Hematopoietic multipotent progenitor cell treated with erythropoietin and hydrocortisone succinate and interleukin-3 and kit ligand, for 8 days (in vitro differentiated cells): ENCODE measurements at places on chromosomes 16 and 17.

GRCh38 chr17:51397361-51398127, 137.2 kb downstream of the UTP18 start:
- no peak for DNase-seq

DNA sequence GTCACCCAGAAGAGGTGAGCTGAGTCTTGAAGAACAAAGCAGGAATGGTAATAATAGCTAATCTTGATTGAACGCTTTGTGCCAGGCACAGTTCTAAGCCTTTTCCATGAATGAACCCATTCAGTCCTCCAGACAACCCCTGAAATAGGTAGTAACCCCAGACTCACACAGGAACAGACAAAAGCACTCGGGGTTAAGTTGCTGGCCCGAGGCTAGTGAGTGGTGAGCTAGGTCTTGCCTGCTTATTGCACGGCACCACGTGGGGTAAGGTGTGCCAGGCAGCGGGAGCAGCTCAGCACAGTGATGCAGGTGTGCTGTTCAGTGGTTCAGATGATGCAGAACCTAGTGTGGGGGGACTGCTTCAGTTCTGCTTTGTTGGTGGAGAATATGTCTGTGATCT, 181.6 kb downstream of the RAB11FIP4 start:
- no peak for DNase-seq

DNA sequence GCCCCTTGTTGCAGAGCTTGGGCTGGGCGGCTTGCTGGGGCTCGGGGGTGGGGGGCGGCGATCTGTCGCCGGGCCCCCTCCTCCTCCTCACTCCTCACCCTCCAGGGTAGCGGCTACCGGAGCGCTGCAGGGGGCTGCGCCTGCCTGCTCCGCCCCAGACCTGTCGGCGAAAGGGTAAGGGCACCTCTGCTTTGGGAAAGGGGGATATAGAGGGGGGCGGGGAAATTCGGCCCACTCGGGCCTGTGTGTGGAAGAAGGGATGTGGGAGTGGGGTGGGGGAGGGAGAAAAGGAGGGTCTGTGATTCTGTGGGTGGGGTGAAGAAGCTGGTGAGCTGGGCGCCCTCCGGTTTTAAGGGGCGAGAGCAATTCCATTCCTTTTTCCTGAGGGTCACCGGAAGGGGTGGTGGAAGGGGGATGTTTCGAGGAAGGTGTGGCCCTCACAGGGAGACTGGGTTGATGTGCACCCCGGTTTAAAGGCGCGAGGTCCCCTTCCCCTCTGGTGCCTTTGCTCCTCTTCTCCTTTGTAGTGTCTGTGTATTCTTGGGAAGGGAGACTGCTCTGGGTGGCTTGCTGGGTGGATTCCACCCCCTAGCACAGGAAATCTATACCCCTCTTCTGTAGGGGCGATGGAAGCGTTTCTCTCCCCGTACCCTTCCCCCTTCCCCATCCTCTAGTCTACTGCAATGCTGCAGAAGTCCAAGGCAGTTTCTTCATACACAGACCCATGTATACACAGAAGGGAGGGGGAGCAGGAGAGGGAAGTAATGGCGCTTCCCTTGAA, 878 bp downstream of the TAOK1 start:
- DNase-seq: peak; percentile 29

GRCh38 chr16:4570086-4570485, 13.9 kb downstream of the C16orf96 start:
- no peak for DNase-seq

- DNase-seq: no peak
Observed at GRCh38 chr16:74487634-74488495, 66.6 kb upstream of the CLEC18B start.

- peak; percentile 83 for DNase-seq
Observed at GRCh38 chr16:3880623-3881498, at the start of gene CREBBP. TSS of gene CREBBP (minus strand) at chr16:3880713. CDS start at chr16:3879916, 797 bp downstream.

DNA sequence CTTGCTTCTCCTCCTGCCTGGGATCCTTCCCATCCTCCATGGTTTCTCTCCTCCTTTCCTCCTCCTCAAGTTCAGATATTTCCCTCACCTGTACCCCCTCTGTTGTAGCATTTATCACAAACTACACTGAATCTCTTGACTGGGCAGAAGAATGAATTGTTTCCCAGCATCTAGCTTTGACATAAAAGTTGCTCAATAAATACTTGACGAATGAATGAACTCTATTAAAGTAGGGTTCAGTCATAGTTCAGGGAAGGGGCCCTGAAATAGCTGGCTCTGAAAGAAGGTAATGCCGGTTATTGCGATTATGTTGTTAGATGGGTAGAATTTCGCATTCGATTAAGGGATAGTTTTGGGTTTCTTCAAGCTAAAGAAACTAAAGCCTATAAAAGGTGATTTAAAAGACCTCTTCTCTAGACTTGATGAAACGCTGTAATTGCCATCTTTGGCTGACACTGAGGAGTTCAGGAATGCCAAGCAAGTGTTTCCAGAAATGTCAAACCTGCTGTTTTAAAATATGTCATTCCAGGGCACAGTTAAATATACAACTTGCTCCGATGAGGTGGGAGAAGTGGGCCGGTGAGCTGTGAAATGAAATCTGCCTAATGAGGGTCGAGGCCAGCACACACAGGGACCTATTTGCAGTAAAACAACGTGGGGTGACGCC, 1.0 kb upstream of the CPD start:
- no peak for DNase-seq

DNA sequence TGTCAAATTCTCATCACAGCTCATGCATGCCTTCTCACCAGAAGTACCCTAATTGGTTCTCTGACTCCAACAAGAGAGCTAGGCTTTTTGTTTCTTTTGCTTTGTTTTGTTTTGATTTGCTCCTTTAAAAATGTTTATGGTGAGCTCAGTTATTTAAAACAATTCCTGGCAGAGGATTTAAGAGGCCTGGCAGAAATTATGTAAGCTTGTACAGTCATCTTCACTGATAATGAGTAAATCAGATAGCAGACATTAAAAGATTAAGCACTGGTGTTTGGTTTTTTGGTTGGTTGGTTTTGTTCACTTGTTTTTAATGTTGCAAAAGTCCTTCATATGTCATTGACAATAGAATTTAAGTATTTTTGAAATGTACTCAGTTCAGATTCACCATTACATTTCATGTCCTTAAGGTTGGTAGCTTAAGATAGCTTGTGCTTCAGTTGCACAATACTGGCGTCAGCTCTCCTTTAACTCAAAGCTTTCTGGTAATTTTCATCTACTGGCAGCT, 378.9 kb downstream of the CDH13 start:
- DNase-seq: no peak

GRCh38 chr16:17416461-17417311, 54.1 kb downstream of the XYLT1 start:
- peak; percentile 14 for DNase-seq

- DNase-seq: no peak
Observed at GRCh38 chr17:50268743-50269275, 5.5 kb upstream of the TMEM92 start.

DNA sequence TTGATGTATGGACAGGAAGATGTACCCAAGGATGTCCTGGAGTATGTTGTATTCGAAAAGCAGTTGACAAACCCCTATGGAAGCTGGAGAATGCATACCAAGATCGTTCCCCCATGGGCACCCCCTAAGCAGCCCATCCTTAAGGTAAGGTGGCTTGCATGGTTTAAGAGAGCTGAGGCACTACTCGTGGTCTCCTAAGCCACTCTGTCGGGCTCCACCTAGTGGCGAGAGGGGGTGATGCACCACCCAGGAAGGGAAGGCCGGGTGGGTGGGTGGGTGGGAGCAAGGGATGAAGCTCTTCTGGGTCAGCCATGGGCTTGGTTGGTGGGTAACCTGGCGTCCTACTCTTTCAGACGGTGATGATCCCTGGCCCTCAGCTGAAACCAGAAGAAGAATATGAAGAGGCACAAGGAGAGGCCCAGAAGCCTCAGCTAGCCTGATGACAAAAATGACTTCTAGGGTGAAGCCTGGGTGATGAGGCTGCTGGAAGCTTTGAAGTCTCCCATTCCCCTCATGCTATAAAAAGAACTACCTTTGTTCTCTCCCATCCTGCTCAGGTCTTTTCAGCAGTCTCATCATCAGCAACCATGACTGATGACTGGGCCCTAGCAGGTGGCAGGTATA, 21.5 kb downstream of the GPR179 start:
- peak; percentile 65 for DNase-seq

DNA sequence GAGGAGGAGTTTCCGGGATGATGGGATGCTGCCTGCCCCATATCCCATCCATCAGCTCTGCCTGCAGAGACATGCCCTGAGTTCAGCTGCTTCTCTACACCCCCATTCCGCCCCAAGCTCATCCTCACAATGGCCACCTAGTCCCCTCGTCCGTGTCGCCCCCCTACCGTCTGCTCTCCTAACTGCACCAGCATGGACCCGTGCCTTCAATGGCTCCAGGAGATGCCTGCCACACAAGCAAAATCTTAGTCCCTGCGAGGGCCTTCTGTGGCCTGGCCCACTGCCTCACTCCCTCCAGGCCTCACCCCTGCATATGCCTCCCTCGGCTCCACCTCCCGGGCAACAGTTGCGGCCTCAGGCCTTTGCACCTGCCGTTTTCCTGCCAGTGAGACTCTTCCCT, 1.8 kb upstream of the TELO2 start:
- no peak for DNase-seq

GRCh38 chr16:55248058-55248457, 75.9 kb upstream of the IRX6 start:
- no peak for DNase-seq

DNA sequence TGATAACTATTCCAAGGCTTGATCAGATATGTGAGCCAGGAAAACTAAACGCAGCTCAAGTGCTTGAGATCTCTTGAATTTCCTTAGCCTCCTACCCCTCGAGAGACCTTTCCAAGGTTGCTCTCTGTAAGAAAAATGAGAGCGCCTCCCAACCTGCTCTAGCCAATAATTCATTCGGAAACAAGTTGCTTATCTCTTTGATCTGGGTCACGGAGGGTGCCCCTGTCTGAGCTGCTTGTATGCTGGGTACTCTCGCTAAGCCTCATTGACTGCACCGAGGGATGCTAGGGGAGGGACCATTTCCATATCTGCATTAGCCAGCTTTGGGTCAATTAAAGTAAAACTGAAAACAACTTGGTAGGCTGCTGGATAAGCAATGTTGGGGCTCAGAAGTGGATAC, 70.1 kb upstream of the SHISA6 start:
- DNase-seq: no peak

DNA sequence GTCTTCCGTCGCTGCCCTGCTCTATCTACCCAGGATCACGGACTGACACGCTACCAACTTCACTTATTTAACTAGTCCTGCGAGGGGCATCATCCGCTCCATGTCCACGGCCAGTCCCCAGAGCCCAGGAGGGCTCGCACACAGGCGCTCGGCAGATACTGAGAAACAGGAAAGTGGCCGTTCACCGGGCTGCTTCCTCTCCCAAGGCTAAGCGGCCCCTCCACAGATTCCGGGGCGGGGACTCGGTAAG, 388 bp downstream of the OXLD1 start:
- DNase-seq: no peak

GRCh38 chr17:45895304-45895968, 1.1 kb downstream of the MAPT start:
- DNase-seq: no peak

DNA sequence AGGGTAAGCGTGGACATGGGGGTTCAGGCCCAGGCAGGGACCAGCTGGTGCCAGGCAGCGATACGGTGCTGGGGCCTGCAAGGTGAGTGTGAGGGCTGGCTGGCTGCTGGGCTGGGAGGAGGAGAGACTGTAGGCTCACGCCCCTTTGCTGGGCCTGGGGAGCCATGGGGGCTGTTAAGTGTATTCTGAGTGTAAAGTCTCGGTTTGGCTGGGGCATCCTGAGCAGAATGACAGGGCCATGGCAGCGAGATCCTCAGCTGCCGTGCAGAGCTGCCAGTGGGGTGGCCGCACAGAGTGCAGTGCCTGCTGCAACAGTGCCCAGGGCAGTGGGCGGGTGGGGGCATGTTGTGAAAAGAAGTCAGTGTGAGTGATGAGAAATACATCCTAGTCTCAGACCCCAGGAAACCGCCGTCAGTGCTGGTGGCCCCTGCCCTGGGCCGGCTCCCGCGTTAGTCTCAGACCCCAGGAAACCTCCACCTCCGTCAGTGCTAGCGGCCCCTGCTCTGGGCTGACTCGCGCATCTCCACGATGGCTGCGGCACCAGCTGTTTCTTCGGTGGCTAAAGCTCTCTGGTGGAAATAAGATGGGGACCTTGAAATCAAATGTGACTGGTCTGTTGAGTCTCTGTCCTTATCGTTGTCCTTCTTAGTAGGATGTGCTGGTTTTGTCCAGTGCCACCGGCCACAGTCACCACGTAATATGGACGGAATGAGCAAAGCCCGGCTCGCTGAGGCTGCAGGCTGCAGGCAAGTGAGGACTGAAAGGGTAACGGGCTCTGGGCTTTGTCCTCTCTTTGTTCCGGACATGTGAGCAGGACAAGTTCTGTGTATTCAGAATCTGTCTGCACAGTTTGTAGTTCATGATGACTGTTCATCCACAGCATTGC, 22.9 kb downstream of the ACSF3 start:
- DNase-seq: no peak

DNA sequence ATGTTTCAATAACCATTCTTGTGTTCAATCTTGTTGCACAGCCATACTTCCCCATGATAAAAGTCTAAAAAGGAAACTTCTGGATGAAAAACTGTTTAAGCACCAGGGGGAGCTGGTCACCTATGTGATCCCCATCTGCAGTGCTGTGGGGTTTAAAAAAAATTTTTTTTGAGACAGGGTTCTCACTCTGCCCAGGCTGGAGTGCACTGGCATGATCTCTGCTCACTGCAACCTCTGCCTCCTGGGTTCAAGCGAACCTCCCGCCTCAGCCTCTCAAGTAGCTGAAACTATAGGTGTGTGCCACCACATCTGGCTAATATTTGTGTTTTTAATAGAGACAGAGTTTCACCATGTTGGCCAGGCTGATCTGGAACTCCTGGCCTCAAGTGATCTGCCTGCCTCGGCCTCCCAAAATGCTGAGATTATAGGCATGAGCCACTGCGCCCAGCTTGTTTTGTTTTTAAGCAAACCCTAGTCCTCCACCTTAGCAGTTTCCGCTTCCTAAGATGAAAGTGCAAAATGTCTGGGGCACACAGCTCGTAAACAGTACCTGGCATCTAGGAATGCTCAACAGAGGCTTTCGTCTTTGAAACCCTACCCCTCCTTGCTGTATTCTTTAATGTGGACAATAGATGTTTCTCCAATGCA, 25.4 kb downstream of the DNAJA2 start:
- DNase-seq: peak; percentile 52

- no peak for DNase-seq
Observed at GRCh38 chr17:76022285-76022684, 4.8 kb downstream of the EVPL start.

GRCh38 chr17:16516594-16517051, 24.6 kb upstream of the LRRC75A start:
- no peak for DNase-seq

GRCh38 chr16:71687861-71688260, 36.6 kb downstream of the PHLPP2 start:
- no peak for DNase-seq

- no peak for DNase-seq
Observed at GRCh38 chr17:73539166-73539565, 105.1 kb downstream of the SDK2 start.

DNA sequence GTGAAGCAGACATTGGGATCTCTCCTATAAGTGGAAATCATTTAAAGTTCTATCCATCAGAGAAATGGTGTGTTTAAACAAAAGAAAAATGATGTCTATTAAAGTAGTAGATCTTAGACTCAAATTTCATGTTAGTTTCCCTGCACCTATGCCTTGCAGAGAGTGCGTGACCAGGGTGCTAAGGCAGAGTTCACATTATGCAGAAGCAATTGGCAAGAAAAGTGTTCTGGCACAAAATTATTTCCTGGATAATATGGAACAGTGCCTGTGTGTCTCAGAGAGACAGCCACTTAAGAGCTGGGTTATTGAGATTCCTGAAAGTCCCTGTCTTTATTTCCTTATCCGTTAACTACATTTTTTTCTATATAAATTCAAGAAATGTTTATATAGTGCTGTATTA, 457.0 kb downstream of the CDH8 start:
- DNase-seq: no peak

GRCh38 chr16:28858421-28858820, 5.2 kb upstream of the SH2B1 start:
- no peak for DNase-seq
